ENCODE measurements at places on chromosomes 1 and 21. TPM values are rescaled to one million over a fixed set of nuclear protein-coding genes. Genes with fewer than 3 reads are reported as not detected.

DNA sequence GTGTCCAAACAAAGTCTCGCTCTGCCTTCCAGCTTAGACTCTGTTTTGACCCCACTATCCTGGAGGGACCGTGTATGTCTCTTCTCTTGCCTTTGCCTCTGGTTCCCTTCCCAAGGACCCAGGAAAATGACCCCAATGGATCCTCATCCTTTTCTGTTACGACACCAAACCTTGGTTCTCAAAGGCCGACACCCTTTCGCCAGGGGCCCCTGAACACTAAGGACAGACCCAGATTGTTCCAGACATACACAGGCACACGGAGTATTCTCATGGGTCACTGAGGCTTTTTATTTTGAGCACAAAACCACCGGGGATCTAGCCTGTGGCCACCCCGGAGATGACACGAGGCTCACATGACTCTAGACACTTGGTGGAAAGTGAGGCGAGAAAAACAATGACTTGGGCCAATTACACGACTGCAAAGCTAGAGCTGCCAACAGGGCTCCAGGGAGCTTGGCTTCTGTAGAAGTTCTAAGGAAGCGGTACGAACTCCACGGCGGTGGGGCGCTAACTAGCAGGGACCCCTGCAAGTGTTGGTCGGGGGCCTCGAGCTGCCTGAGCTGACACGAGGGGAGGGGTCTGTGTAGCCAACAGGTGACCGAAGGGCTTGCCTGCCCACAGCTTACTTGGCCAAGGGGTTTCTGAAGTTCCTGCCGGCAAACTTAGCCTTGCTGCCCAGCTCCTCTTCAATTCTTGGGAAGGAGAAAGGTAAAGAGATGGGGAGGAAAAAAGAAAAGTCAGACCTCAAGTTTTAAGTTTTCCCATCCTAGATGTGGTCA lies 17.6 kb downstream of the ENO1 start:
- DNase-seq, result no peak

DNA sequence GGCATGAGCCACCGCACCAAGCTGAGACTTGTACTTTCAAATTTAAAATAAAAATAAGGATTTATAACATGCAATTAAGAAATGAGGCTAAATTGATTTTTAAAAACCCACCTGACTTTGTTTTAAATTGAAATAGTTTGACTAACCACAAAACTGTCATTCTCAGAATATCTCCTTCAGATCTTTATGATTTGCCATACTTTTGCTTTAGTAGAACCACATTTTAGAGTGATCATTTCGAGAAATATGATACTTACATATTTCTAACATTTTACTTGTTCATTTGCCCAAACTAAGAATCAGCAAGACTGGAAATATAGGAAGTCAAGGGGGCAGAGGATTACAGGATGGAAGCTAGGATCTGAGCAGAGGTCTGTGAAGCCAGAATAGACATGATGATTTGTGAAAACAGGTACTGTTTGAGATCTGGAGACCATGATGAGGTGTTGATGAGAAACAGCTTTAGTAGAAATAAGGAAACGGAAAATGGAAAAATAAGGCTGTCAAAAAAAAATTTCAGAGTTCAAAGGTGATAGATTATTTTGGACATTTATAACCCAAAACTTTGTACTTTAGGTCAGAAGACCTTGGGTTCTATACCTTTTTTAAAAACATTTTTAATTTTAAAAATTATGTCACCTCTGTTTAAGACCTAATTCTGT lies 44.8 kb downstream of the GIPC2 start:
- DNase-seq, result no peak

Gene ITGB2
- total RNA-seq, result 20.8 TPM

GRCh38 chr1:104341944-104342343 lies 592.2 kb downstream of the AMY1C start:
- DNase-seq, result no peak

- DNase-seq, result no peak
Observed at GRCh38 chr1:211381481-211382181, 55.0 kb downstream of the TRAF5 start.

- no peak for DNase-seq
Observed at GRCh38 chr1:54989968-54990810, 8.5 kb upstream of the BSND start.

Gene TIE1
- 38.5 TPM for total RNA-seq

- DNase-seq, result no peak
Observed at GRCh38 chr1:54464477-54465146, 58.4 kb upstream of the SSBP3 start.

DNA sequence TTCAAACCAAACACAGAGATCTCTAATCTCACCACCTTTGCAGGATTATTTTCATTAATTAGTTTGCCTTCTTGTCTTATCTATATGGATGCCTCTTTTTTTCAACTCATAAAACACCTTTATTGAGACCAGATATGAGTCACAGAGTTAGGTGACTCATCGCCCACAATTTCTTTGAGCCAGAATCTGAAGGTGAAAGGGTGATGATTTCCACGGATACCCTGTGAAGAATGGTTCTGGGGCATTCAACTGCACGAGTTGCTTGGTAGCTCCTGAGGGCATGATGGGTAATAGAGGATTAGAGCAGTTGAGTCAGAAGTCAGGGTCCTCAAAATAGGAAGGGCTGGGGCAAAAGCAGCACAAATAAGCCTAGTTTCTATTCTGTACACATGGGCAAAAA lies 128.2 kb downstream of the TBX19 start:
- no peak for DNase-seq

Gene HAO2
- total RNA-seq, result 0.16 TPM

DNA sequence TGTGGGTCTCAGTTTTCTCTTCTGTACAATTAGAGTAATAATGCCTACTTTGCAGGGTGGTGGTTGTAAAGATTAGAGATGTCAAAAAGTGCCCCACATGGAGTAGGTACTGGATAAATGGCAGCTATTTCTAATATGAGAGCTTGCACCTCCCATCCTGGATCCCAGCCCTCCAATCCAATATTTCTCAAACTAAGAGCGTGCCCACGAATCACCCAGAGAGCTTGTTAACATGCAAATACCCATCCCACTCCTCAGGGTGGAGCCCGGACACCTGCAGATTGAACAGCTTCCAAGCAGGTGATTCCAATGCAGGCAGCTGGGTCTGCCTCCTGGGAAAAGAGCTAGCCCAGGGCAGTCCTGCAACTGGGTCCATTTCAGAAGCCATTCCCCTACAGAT lies 33.0 kb downstream of the LRRN2 start:
- no peak for DNase-seq

DNA sequence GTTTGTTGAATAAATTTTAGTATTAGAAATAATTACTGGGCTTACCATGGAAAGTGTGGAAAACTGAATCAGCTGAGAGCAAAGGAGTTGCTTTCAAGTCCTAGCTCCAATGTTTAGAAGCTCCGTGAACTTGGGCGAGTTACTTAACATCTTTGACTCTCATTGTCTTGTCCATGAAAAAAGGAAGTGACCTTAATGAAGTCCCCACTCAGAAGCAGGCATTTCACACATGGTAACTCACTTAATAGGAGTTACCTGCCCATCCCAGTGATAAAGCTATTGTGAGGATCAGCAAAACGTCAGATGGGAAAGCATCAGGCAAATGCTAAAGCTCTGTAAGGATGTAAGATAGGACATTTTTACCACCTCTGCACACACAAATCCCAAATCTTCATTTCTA lies 34.0 kb upstream of the GADD45A start:
- no peak for DNase-seq

Gene KRTAP7-1
- not detected for total RNA-seq

- no peak for DNase-seq
Observed at GRCh38 chr1:234586892-234587485, 23.0 kb downstream of the IRF2BP2 start.

DNA sequence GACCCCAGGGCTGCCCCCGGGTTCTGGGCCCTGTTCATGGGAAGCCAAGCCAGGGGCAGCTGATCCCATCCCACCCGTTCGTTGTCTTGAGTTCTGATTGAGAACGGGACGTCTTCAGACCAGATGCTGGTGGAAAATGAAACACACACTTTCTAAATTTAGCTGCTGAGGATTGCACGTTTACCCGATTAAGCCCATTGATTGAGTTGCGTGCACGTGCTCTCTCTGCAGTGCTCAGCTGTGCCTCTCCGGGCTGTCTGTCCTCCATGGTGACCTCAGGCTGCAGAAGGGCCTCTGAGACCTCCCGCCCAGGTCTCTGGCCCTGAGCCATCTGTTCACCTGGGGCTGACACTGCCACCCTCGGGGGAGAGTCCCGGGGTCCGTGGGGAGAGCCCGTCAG lies 27.0 kb upstream of the PEX10 start:
- no peak for DNase-seq

DNA sequence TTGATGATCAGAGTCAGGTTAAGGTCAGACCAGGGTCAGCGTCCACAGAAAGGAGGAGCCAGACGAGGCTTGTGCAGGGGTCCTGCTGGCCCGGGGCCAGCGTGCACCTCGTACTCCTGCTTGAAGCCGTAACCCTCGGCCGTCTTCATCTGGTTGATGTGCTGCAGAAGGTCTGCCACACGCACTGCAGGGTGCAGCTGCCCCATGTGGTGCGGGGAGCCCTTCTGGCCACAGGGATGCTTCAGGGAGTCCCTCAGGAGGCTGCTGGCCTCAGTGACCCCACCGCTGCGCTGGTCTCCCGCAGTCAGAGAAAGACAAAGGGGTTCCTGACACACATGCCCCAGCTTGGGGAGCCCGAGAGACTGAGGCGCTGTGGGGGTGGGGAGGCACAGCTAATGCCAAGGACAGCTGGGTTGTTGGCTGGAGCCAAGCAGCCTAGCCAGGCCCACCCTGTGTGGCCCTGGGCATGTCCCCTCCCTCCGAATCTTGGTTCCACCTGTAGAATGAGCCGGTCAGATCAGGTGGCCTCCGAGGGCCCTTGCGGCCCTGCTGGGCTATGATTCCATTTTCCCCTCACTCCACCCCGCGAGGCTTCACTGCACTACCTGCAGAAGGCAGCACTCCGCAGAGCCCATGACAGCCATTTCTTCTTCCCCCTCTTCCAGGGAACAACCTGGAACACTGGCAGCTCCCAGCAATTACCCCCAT lies 251.9 kb downstream of the PTPRU start:
- DNase-seq, result no peak

Gene ZNF683
- not detected for total RNA-seq

- DNase-seq, result no peak
Observed at GRCh38 chr1:201291916-201292315, 8.6 kb downstream of the PKP1 start.

GRCh38 chr1:6243053-6243834 lies 735 bp upstream of the HES3 start:
- no peak for DNase-seq

DNA sequence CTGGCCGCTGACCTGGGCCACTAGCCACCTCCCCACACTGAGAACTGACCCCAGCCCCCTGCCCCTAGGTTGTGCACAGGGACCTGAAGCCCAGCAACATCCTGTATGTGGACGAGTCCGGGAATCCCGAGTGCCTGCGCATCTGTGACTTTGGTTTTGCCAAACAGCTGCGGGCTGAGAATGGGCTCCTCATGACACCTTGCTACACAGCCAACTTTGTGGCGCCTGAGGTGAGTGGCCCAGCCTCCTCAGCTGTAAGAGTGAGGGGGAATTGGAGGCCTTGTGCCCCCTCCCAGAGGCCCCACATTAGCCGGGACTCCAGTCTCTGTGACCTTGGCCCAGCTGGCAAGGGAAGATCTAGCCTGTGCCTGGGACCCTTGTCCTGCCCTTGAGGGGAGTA lies 41.8 kb downstream of the RPS6KA1 start:
- no peak for DNase-seq

Gene PCSK9
- 2.9 TPM for total RNA-seq

Gene PSRC1
- total RNA-seq, result 5.3 TPM

Gene TMEM61
- not detected for total RNA-seq

DNA sequence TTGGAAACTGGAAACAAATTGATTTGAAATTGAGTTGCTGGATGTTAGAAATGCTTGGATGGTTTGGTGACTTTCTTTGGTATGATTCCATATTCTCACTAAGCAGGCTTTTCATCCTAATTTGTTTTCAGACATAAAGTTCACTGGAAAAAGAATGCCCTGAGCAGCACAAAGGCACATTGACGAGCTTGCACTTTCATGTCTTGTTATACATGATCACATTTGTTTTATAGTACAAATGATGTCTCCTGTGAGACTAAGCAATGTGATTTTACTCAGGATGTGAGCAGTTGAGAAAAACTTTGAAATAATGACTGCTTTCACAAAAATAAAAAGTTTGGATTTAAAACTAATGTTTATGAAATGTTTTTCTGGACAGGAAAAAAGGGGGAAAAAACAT lies 63.6 kb downstream of the KCNT2 start:
- no peak for DNase-seq

DNA sequence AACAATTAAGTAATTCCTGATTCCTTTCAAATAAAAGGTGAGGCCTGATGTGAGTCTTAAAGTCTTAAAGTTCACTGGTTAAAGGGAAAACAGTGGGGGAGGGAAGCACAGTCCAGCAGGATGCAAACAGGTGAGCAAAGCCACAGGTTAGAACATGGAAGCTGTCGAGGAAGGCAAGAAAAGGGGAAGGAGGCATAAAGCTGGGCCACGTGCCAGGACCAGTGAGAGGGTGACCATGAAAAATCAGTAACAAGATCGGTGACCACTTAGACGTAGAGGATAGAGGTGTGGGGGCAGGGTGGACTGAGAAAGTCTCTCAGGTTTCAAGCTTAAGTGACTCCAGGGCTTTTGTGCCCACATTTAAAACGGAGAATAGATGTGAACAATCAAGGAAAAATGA lies 231.3 kb downstream of the SETD4 start:
- no peak for DNase-seq

Gene GBP7
- not detected for total RNA-seq
